ENCODE measurements at places on chromosomes 4 and X. TPM values are rescaled to one million over a fixed set of nuclear protein-coding genes. Genes with fewer than 3 reads are reported as not detected.
A peak's percentile ranks its signal among the peaks of the same experiment; 100 is the strongest.

- DNase-seq = peak; percentile 61
Observed at GRCh38 chr4:4575284-4576211, 33.7 kb upstream of the STX18 start.

Gene FAM47E
- not detected for total RNA-seq

Gene CCNA2
- total RNA-seq = 73.5 TPM

Gene TKTL1
- 0.18 TPM for total RNA-seq

Data from CD8-positive, alpha-beta memory T cell (primary cell).